Nasal cavity respiratory epithelium epithelial cell of viscerocranial mucosa (primary cell): ENCODE measurements at places on chromosomes 3 and 15. TPM values are rescaled to one million over a fixed set of nuclear protein-coding genes. Genes with fewer than 3 reads are reported as not detected.

The PCLAF gene
- 1.4 TPM in 2 replicates for total RNA-seq

The SRGAP3 gene
- 11.3 and 20.3 TPM in 2 replicates for total RNA-seq

The CCRL2 gene
- 0.07 TPM in 1 of 2 replicates, not detected in the other for total RNA-seq

The TMEM108 gene
- not detected in 2 replicates for total RNA-seq

The SI gene
- total RNA-seq, result not detected in 2 replicates

The AADACL2 gene
- total RNA-seq, result not detected in 2 replicates

The RYR3 gene
- total RNA-seq, result under 0.01 and 0.14 TPM in 2 replicates

The SLC27A2 gene
- 2.1 and 10.9 TPM in 2 replicates for total RNA-seq

The GOLGA8S gene
- total RNA-seq, result under 0.01 TPM in 1 of 2 replicates, not detected in the other

The LSM3 gene
- total RNA-seq, result 2.9 and 4.4 TPM in 2 replicates

The TIGIT gene
- total RNA-seq, result not detected in 2 replicates

The CIB1 gene
- total RNA-seq, result 27.0 and 30.8 TPM in 2 replicates

The ZNF619 gene
- 7.5 and 8.9 TPM in 2 replicates for total RNA-seq

The KLHL25 gene
- 3.4 and 9.3 TPM in 2 replicates for total RNA-seq

The OSBPL10 gene
- 26.4 and 28.4 TPM in 2 replicates for total RNA-seq

The TRPC1 gene
- 6.5 and 7.8 TPM in 2 replicates for total RNA-seq

The GOLGA8Q gene
- 0.34 and 1.6 TPM in 2 replicates for total RNA-seq

The CTXN2 gene
- total RNA-seq, result not detected in 2 replicates

The WDR72 gene
- total RNA-seq, result 0.07 and 1.7 TPM in 2 replicates

The IL17RB gene
- total RNA-seq, result under 0.01 and 0.07 TPM in 2 replicates

The CHL1 gene
- 2.2 TPM in 1 of 2 replicates, not detected in the other for total RNA-seq

The BUB1B gene
- 0.64 and 0.68 TPM in 2 replicates for total RNA-seq

The MAGI1 gene
- total RNA-seq, result 13.0 and 21.1 TPM in 2 replicates

The GABRB3 gene
- 0.34 and 5.4 TPM in 2 replicates for total RNA-seq

The MAP3K13 gene
- 22.6 and 27.7 TPM in 2 replicates for total RNA-seq

The GREM1 gene
- under 0.01 and 0.07 TPM in 2 replicates for total RNA-seq

The SCG5 gene
- 2.1 and 3.1 TPM in 2 replicates for total RNA-seq

The DNAJA4 gene
- total RNA-seq, result 5.8 and 17.3 TPM in 2 replicates

The IQCF5 gene
- total RNA-seq, result not detected in 2 replicates

The SHF gene
- total RNA-seq, result 0.14 and 0.34 TPM in 2 replicates

The ZBTB11 gene
- total RNA-seq, result 43.2 and 44.4 TPM in 2 replicates

The SCAP gene
- total RNA-seq, result 63.9 and 123 TPM in 2 replicates

The ITPKA gene
- total RNA-seq, result 1.00 and 1.7 TPM in 2 replicates

The IL17RE gene
- total RNA-seq, result 1.4 and 4.0 TPM in 2 replicates

The SPRED1 gene
- total RNA-seq, result 22.6 and 30.1 TPM in 2 replicates

The MGLL gene
- 35.9 and 62.9 TPM in 2 replicates for total RNA-seq

The A4GNT gene
- not detected in 2 replicates for total RNA-seq

The LARP6 gene
- total RNA-seq, result 30.5 and 42.7 TPM in 2 replicates

The PRSS50 gene
- total RNA-seq, result under 0.01 TPM in 1 of 2 replicates, not detected in the other

The ACAN gene
- not detected in 2 replicates for total RNA-seq

The PLA2G4E gene
- total RNA-seq, result 0.14 and 2.4 TPM in 2 replicates

The TPM1 gene
- total RNA-seq, result 183 and 511 TPM in 2 replicates

The GLCE gene
- 11.6 and 35.5 TPM in 2 replicates for total RNA-seq

The CLDN1 gene
- 70.7 and 299 TPM in 2 replicates for total RNA-seq

The CLPX gene
- total RNA-seq, result 62.2 and 88.3 TPM in 2 replicates

The GOLGA6A gene
- under 0.01 and 0.07 TPM in 2 replicates for total RNA-seq

The MORC1 gene
- total RNA-seq, result not detected in 2 replicates

The CNTN4 gene
- total RNA-seq, result 0.28 TPM in 1 of 2 replicates, not detected in the other

The NR1D2 gene
- total RNA-seq, result 32.5 and 42.7 TPM in 2 replicates

The ZNF35 gene
- 14.7 and 20.2 TPM in 2 replicates for total RNA-seq

The KLHL6 gene
- total RNA-seq, result 0.36 TPM in 1 of 2 replicates, not detected in the other

The TEX55 gene
- not detected in 2 replicates for total RNA-seq

The HRG gene
- total RNA-seq, result not detected in 2 replicates
